ENCODE measurements at places on chromosomes 6 and 20.
A peak's percentile ranks its signal among the peaks of the same experiment; 100 is the strongest.

DNA sequence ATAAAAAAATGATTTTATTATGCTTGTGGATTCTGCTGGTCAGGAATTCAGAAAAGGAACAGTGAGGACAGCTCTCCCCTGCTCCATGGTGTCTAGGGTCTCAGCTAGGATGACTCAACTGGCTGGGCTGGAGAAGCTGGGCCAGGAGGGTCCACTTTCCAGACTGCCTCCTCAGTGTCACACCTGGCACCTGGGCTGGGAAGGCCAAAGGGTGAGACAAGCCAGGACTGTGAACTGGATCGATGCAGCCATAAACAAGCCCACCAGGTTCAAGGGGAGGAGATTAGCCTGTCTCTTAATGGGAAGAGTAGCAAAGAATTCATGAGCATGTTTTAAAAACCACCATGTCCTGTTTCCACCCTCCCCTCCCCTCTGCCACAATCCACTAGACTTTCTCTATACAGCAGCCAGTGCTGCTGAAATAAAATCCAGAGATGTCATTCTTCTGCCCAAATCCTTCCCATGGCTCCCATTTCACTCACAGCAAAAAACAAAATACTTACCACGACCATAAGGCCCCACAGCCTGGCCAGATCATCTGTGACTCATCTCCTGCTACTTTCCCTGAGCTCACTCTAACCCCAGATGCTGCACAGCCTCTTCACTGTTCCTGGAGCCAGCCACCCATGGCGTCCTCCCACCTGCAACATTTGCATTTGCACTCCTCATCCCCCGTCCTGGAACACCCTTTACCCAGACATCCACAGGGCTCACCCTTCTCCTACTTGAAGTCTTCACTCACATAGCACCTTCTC lies 13.8 kb downstream of the SPTLC3 start:
- DNase-seq, result peak; percentile 70

GRCh38 chr6:170281331-170282292 lies 9.3 kb downstream of the DLL1 start:
- no peak for DNase-seq

GRCh38 chr6:32298632-32299336 lies 72.9 kb downstream of the TSBP1 start:
- no peak for DNase-seq

DNA sequence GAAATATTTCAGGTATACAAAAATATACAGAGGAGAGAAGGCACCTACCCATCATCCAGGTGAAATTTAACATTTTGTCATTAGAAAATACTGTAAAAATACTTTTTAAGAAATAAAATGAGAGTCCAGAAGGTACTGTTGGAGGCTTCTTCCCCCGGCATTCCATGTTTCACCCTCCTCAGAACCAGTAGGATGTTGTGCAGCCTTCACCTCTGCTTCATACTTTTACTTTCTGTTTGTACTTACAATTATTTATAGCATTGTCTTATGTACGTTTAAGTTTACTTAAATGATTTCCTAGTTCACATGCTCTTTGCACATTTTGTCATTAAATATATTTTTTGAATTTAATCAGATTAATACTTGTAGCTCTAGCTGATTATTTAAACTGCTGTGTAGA lies 30.9 kb downstream of the TMEM200A start:
- no peak for DNase-seq

- DNase-seq, result no peak
Measured at GRCh38 chr20:2420510-2420909, 39.8 kb downstream of the TGM6 start.
